ENCODE measurements at places on chromosomes 12 and 14. TPM values are rescaled to one million over a fixed set of nuclear protein-coding genes. Genes with fewer than 3 reads are reported as not detected.

Gene A2ML1
- 0.93 TPM for total RNA-seq

Gene MANSC4
- total RNA-seq: 0.29 TPM

Gene SOX5
- total RNA-seq: 25.2 TPM

Gene TMEM132C
- total RNA-seq: 5.1 TPM

Gene VEZT
- total RNA-seq: 77.1 TPM

Gene DHRS2
- total RNA-seq: 90.6 TPM

Gene CAPZA3
- not detected for total RNA-seq

Gene LRTM2
- 0.35 TPM for total RNA-seq

Gene MIP
- not detected for total RNA-seq

Gene ANO4
- total RNA-seq: 0.76 TPM

Gene DNM1L
- total RNA-seq: 79.7 TPM

Gene KNTC1
- 41.7 TPM for total RNA-seq

Gene TMPRSS12
- not detected for total RNA-seq

Gene HOXC5
- 4.0 TPM for total RNA-seq

Gene TMTC2
- 57.5 TPM for total RNA-seq

Gene MIPOL1
- total RNA-seq: 16.2 TPM

Gene CFAP54
- 8.5 TPM for total RNA-seq

Gene DPY19L2
- total RNA-seq: 47.2 TPM

Gene DGKA
- total RNA-seq: 20.2 TPM

Gene SLC10A1
- total RNA-seq: not detected

Gene CYP27B1
- total RNA-seq: 1.1 TPM

Gene TMBIM6
- 437 TPM for total RNA-seq
